ENCODE measurements at places on chromosomes 11 and 22.

- H3K4me3 ChIP-seq: no peak overlapping the region
- H3K27me3 ChIP-seq: no peaks in the 10 kb centered on the region
- no peak overlapping the region for H3K27ac ChIP-seq
- no peaks in the 10 kb centered on the region for H3K36me3 ChIP-seq
- no peak for DNase-seq
These were observed 4.7 kb downstream of the SIK2 start for GRCh38 chr11:111606986-111607385.

- H3K27me3 ChIP-seq: no peaks in the 10 kb centered on the region
- H3K36me3 ChIP-seq: no peaks in the 10 kb centered on the region
- no peak for DNase-seq
These were observed 14.9 kb upstream of the SEC14L3 start for GRCh38 chr22:30486661-30487115.

GRCh38 chr11:12108875-12109453 lies 1.4 kb upstream of the MICAL2 start:
- H3K27me3 ChIP-seq: no peaks in the 10 kb centered on the region
- H3K4me1 ChIP-seq: peaks cover 19% of the 10 kb centered on the region
- H3K4me3 ChIP-seq: no peak overlapping the region
- H3K36me3 ChIP-seq: peaks cover 27% of the 10 kb centered on the region
- H3K27ac ChIP-seq: peak overlapping the region; percentile 90

DNA sequence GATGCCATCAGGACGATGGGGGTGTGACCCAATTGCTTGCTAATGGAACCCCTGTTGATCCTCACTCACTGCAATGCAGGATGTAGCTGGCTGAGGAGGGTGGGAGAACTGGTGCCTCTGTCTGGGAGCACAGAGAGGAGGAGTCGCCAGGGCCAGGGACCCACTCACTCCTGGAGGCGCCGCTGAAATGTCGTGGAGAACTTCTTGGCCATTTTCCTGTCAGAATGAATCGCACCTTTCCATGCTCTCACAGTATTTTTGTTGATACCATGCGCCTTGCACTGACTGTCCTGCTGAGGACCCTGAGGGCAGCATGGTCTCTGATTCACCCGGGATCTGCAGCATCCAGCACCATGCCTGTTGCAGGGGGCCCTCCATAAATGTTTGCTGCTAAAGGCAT lies 211.4 kb downstream of the DSCAML1 start:
- H3K4me1 ChIP-seq: no peaks in the 10 kb centered on the region
- no peaks in the 10 kb centered on the region for H3K36me3 ChIP-seq
- no peak for DNase-seq
- H3K27me3 ChIP-seq: peaks cover 43% of the 10 kb centered on the region

- no peak for DNase-seq
- H3K27ac ChIP-seq: no peak overlapping the region
- H3K36me3 ChIP-seq: 0 out of 2 replicates have a peak, but pooled peaks cover 6% of the 10 kb centered on the region
- no peak overlapping the region for H3K4me3 ChIP-seq
These were observed 31.0 kb upstream of the RFPL3 start for GRCh38 chr22:32326647-32327046.

DNA sequence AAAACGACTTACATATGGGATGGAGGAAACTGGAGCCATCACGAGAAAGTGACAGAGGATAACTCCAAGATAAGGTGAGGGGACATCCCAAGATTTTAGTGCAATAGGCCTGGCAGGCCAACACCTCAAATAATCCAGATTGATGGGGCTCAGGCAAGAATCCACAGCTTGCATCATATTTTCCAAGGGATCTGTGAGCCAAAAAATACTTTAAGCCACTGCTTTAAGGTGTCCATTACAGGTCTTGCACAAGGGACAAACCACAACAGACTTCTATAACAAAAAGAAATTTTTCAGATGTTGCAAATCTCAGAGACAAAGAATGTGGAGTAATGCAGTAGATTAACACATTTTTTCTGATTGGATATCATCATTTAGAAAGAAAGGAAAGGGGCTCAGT lies 45.6 kb downstream of the DENND5A start:
- H3K27ac ChIP-seq: peak overlapping the region; percentile 12
- no peaks in the 10 kb centered on the region for H3K36me3 ChIP-seq
- H3K27me3 ChIP-seq: no peaks in the 10 kb centered on the region
- peaks cover 22% of the 10 kb centered on the region for H3K4me1 ChIP-seq
- H3K4me3 ChIP-seq: no peak overlapping the region

GRCh38 chr11:115439385-115439784 lies 64.8 kb downstream of the CADM1 start:
- H3K36me3 ChIP-seq: no peaks in the 10 kb centered on the region
- H3K27ac ChIP-seq: no peak overlapping the region
- no peak for DNase-seq
- no peaks in the 10 kb centered on the region for H3K4me1 ChIP-seq
- no peak overlapping the region for H3K4me3 ChIP-seq

- no peak for DNase-seq
- no peak overlapping the region for H3K4me3 ChIP-seq
- H3K27ac ChIP-seq: no peak overlapping the region
- H3K4me1 ChIP-seq: no peaks in the 10 kb centered on the region
- no peaks in the 10 kb centered on the region for H3K36me3 ChIP-seq
- no peaks in the 10 kb centered on the region for H3K27me3 ChIP-seq
These were observed 53.8 kb downstream of the BUD13 start for GRCh38 chr11:116718955-116719501.

DNA sequence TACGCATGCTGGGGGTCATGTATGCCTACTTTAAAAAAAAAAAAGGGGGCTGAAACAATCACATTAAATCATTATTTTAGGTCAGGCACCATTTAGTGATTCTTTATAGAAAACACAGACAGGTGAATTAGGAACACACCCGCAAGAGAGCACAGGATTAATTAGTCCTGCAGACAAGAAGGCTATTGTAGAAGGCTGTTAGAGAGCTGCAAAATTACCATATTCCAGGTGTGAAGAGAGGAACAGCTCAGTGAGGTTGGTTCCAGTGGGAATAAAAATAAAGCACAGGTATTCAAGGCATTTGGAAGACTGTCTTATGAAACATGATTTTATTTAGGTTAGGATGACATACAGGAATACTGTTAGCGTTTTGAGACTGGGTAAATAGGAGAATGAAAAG lies 649.1 kb downstream of the OPCML start:
- H3K27me3 ChIP-seq: no peaks in the 10 kb centered on the region
- no peaks in the 10 kb centered on the region for H3K36me3 ChIP-seq
- no peak overlapping the region for H3K27ac ChIP-seq

DNA sequence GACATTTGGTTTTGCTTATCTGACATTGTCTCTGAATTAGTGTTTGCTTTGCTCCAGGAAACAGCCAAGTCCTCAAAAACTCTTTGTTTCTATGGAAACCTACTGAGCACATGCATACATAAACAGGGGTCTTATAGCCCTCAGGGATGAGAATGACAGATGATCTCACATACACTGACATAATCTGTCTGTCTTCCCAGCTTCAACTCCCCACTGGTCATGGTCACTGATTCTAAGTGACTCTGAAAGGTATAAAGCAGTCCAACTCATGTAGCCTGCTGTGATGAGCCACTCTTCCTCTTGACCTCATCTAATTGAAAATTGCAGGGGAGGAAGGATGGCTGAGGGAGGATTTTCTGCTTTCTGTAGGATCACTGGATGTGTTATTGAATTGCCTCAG lies 12.6 kb downstream of the ZNF143 start:
- DNase-seq: no peak
- no peak overlapping the region for H3K4me3 ChIP-seq
- H3K4me1 ChIP-seq: no peaks in the 10 kb centered on the region
- peaks cover 57% of the 10 kb centered on the region for H3K36me3 ChIP-seq

DNA sequence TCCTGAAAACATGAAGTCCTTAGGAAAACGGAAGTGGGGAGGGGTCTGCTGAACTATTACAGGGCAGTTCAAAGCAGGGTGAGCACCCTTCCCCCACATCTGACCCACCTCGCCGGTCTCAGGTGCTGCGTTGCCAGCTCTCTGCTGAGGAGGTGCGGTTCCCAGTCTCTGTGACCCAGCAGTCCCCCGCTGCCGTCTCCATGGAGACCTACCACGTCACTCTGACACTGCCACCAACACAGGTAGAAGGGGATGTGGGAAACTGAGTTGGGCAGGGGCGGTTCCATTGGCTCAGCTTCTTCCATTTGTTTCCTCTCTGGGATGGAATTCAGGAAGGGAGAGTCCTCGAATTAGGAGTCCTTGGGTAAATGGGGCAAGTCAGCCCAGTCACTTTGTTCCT lies 3.3 kb downstream of the C2CD2L start:
- H3K36me3 ChIP-seq: 0 out of 2 replicates have a peak, but pooled peaks cover 2% of the 10 kb centered on the region
- no peaks in the 10 kb centered on the region for H3K27me3 ChIP-seq

DNA sequence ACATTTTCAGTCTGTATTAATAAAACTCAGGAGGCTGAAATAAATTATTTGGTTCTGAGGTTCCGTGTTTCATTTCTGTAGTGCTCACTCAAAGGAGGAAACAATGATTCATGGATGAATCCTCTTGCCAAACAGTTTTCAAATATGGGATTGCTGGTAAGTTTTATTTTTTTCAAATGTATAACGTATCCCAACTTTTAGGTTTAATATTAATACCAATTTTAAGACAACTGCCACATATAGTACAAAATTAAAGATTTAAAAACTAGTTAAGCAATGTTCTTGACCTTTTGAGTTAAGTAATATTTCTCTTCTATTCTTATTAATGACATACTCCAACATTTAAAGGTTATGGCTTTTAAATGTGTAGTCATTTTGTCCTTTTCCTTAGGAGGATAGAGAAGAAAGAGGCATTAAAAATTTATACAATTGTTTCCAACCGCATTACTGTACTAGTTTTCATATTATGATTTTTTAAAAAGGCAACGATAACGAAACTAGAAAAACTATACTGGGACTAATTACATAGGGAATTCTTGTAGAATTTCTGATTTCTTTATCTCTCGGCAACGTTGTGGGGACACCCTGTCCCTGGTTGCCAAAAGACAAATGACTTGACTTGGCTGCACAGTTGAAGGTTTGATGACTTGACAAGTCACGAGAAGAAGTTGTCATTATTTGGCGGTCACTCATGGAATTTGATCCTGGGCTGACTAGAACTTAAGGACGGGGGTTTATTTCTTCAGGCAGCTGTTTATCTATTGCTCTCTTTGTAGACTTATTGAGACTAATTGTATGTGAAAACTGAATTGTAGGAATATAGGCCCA lies 69.1 kb upstream of the ADSL start:
- peaks cover 22% of the 10 kb centered on the region for H3K4me1 ChIP-seq
- H3K36me3 ChIP-seq: peaks cover 13% of the 10 kb centered on the region
- DNase-seq: no peak
- H3K4me3 ChIP-seq: peak overlapping the region; percentile 14
- peak overlapping the region; percentile 59 for H3K27ac ChIP-seq

- H3K27me3 ChIP-seq: no peaks in the 10 kb centered on the region
- peak; percentile 51 for DNase-seq
- peaks cover 14% of the 10 kb centered on the region for H3K4me1 ChIP-seq
- H3K4me3 ChIP-seq: no peak overlapping the region
- H3K36me3 ChIP-seq: peaks cover 44% of the 10 kb centered on the region
These were observed 79.2 kb upstream of the GRIK4 start for GRCh38 chr11:120432056-120433018.

- no peak for DNase-seq
- peaks cover 5% of the 10 kb centered on the region for H3K27me3 ChIP-seq
- H3K36me3 ChIP-seq: no peaks in the 10 kb centered on the region
- no peaks in the 10 kb centered on the region for H3K4me1 ChIP-seq
- no peak overlapping the region for H3K27ac ChIP-seq
- no peak overlapping the region for H3K4me3 ChIP-seq
These were observed 683.5 kb upstream of the CCDC179 start for GRCh38 chr11:23543651-23544222.

GRCh38 chr11:104618954-104619353 lies 279.3 kb downstream of the CASP12 start:
- H3K36me3 ChIP-seq: no peaks in the 10 kb centered on the region
- H3K27me3 ChIP-seq: peaks cover 2% of the 10 kb centered on the region
- DNase-seq: no peak
- no peak overlapping the region for H3K4me3 ChIP-seq
- H3K27ac ChIP-seq: no peak overlapping the region
- peaks cover 4% of the 10 kb centered on the region for H3K4me1 ChIP-seq

GRCh38 chr11:112968941-112969713 lies 7.9 kb downstream of the NCAM1 start:
- no peaks in the 10 kb centered on the region for H3K36me3 ChIP-seq
- no peak overlapping the region for H3K4me3 ChIP-seq
- H3K27me3 ChIP-seq: peaks cover 90% of the 10 kb centered on the region
- DNase-seq: no peak
- no peak overlapping the region for H3K27ac ChIP-seq

DNA sequence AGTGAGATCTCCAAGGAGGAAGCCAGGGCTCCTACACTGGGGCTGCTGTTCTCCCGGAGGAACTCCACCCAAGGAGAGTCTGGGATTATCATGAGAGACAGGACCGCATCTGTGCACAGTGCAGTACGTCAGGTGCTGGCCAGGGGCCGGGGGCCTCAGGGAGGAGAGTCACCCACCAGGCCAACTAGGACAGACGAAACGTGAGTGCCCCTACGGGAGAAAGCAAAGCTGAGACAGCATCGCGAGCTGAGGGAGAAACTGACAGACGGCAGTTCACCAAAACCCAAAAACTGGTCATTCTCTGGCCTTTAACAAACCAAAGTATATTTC lies 273.4 kb downstream of the BRD1 start:
- H3K4me1 ChIP-seq: no peaks in the 10 kb centered on the region
- H3K36me3 ChIP-seq: no peaks in the 10 kb centered on the region
- H3K27me3 ChIP-seq: peaks cover 3% of the 10 kb centered on the region
- DNase-seq: no peak

DNA sequence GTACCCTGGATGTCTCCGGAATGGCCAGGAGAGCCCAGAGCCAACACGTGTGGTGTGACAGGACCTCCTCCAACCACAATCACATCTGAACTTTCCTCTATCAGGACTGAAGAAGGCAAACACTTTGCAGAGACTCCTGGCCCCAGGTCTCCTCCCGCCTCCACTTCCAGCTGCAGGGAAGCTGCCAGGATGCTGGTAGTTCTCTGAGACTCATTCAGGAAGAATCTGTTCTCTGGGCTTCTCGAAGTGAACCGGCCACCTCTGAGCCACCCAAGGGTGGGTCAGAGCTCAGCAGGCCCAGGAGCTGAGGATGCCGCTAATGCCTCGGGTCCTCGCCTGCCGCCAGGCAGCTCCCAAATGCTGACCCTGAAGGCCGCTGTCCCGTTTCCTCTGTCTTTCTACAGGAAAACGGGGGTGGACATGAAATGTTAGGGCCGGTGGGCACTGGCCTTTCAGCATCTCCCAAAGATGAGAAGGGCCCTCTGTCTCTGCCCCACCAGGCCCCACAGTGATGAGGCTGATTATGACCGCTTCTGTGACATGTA lies 789.9 kb downstream of the BRD1 start:
- H3K27me3 ChIP-seq: no peaks in the 10 kb centered on the region
- H3K4me1 ChIP-seq: no peaks in the 10 kb centered on the region
- no peak overlapping the region for H3K4me3 ChIP-seq
- no peak overlapping the region for H3K27ac ChIP-seq
- no peaks in the 10 kb centered on the region for H3K36me3 ChIP-seq

- H3K27ac ChIP-seq: no peak overlapping the region
- H3K4me1 ChIP-seq: peaks cover 3% of the 10 kb centered on the region
- H3K36me3 ChIP-seq: no peaks in the 10 kb centered on the region
These were observed 48.8 kb upstream of the RTL6 start for GRCh38 chr22:44546686-44547310.

- H3K4me1 ChIP-seq: peaks cover 9% of the 10 kb centered on the region
- no peak overlapping the region for H3K4me3 ChIP-seq
- no peaks in the 10 kb centered on the region for H3K27me3 ChIP-seq
- no peak overlapping the region for H3K27ac ChIP-seq
- no peaks in the 10 kb centered on the region for H3K36me3 ChIP-seq
These were observed 256.4 kb upstream of the SESN3 start for GRCh38 chr11:95487391-95487790.
